ENCODE measurements at places on chromosomes 6 and 20. TPM values are rescaled to one million over a fixed set of nuclear protein-coding genes. Genes with fewer than 3 reads are reported as not detected.

- DNase-seq: no peak
Observed at GRCh38 chr6:162671580-162672165, 55.9 kb downstream of the PRKN start.

The HACE1 gene
- total RNA-seq: 48.5 TPM

GRCh38 chr20:23049201-23050075 is at the start of gene THBD:
Gene THBD, minus strand, starts transcription at chr20:23049672. Its CDS starts 168 bp downstream, at chr20:23049504.
- peak; percentile 41 for DNase-seq

DNA sequence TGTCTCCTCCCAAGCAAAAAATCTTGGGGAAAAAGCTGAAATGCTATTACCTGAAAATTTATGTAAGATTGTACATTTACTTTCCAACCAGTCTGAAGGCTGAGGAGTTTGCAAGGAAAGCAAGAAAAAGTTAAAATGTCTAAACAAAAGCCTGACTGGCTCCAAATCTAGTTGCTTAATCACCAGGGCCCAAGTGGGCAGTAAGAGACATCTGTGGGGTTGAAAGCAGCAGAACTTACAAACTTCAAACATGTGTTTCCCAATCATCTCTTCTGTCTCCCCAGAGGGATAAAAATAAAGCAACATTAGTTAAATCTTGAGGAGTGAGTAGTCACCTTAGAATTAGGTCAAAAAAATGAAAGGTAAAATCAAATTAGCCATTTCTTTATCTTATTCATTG is 98.6 kb downstream of the OGFRL1 start:
- DNase-seq: no peak

DNA sequence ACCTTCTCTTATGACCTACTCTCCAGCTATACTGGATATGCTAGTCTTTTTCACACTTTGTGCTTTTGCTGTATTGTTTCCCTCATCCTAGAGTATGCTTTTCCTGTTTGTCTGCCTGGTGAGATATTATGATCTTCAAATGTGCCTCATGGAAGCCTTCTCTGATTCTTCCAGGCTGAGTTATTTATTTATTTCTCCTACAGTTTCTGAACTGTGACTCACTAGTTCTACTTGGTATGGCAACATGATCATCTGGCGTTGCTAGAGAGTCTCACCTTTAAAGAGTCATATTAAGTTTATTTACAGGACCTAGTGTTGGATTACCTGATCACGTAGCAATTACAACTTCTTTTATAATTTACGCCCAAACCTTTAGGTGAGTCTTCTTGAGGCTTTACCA is 81.2 kb upstream of the HDAC2 start:
- no peak for DNase-seq

The FBXL4 gene
- 24.9 TPM for total RNA-seq

- DNase-seq: no peak
Observed at GRCh38 chr6:148364056-148364824, 21.6 kb downstream of the SASH1 start.

DNA sequence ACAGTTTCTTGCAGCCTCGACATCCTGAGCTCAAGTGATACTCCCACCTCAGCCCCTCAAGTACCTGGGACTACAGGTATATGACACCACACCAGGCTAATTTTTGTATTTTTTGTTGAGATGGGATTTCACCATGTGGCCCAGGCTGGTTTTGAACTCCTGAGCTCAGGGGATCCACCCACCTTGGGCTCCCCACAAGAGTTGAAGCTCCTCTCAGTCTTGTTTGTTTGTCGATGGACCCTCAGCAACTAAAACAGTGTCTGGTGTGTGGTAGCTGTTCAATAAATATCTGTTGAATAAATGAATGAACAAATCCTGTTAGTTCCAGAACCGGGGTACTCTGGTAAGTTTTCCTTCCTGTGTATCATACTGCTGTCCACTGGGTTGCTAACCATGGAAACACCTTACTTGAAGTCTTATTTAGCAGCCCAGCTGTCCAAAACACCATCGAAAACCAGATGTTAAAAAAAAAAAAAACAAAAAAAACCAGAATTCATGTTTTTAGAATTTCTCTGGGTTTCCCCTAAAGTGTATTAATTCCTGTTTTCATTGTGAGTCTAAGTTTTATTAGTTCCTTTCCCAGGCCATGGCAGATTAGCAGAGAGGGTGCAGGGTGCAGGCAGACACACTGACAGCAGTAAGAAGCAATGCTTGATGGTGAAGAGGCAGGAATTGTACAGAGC is 7.8 kb upstream of the EZR start:
- DNase-seq: no peak

The SLC2A10 gene
- 3.7 TPM for total RNA-seq

The MTCH1 gene
- 152 TPM for total RNA-seq

DNA sequence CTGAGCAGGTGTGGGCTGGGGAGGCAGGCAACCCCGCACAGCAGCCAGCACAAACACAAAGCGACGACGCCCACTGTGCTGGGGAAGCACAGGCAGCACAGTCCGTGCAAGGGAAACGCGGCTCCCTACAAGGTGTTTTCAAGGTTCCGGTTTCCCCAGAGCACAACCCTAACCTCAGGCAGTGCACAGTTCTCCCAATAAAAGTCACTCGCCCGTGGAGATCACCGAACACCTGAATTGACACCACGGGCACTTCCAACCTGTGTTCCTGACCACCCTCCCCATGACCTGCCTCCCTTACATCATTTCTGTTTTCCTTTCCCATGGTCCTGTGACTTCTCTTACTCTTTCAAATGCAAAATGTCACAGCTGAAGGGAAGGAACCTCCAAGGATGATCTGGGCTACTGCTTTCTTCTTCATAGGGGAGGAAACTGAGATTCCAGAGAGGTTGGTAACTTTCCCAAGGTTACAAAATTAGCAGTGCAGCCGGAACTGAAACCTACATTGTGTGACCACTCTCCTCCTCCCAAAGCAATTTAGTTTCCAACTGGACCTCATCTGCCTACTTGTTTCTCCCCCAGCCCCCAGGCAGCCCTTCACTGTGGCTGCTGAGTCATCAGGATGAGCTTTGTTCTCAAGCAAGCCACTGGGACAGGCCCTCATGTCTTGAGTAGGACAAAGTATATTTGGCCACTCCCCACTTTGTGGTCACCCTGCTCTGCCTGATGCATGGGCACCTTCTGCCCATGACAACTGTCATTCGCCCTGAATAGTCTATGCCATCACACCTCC is 125.3 kb downstream of the ATXN1 start:
- no peak for DNase-seq

The NTSR1 gene
- 4.9 TPM for total RNA-seq

GRCh38 chr20:32999603-33000250 is 4.5 kb downstream of the SUN5 start:
- no peak for DNase-seq

- DNase-seq: peak; percentile 60
Observed at GRCh38 chr6:73652637-73653570, 888 bp downstream of the SLC17A5 start.

DNA sequence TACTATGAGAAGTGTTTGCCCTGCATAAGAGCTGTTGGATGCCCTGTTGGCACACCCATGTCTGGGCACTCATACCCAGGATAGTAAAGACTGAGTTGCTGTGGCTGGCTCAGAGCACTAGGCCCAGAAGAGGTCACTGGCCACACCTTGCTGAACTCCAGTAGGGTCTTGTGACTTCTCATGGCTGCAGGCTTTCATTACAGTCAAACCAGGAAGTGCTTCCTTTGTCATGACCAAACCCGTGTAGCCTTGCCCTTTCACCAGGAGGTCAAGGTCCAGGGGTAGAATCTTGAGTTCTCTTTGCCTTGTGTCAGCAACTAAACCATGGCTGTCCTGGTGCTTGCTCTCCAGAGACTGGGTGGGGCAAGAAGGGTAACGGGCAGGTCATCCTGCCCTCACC is 49.5 kb downstream of the CD164 start:
- no peak for DNase-seq

DNA sequence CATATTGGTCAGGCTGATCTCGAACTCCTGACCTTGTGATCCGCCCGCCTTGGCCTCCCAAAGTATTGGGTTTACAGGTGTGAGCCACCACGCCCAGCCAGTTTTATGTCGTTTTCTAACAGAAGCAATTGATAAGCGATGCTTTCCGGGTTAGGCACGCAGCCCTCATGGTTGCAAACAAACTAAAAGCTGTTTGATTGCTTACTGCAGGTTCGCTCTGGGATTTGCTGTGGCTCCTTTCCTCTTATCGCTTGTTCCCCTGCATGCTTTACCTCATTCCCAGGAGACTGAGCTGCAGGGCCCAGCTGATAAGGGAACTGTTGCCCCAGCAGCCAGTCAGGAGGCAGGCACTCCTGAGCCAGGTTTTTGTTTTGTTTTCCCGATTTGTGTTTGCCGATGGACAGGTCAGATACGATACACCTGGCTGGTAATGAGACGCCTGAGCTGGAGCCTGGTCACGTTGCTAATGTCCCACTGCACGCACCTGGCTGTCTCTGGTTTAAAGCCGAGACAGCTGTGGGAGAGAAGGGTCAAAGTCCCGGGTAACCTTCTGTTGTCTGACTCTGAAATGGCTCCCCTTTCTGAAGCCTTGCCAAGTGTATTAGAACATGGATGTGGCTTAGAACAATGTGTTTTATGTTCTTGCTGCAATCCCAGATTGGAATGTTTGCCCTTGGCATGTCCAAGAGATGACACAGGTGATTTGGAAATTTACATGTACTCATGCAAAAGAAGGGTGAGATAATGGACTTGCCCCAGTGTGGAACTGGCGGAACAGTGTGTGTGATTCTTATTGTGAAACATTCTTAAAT is 19.9 kb downstream of the DSP start:
- no peak for DNase-seq

DNA sequence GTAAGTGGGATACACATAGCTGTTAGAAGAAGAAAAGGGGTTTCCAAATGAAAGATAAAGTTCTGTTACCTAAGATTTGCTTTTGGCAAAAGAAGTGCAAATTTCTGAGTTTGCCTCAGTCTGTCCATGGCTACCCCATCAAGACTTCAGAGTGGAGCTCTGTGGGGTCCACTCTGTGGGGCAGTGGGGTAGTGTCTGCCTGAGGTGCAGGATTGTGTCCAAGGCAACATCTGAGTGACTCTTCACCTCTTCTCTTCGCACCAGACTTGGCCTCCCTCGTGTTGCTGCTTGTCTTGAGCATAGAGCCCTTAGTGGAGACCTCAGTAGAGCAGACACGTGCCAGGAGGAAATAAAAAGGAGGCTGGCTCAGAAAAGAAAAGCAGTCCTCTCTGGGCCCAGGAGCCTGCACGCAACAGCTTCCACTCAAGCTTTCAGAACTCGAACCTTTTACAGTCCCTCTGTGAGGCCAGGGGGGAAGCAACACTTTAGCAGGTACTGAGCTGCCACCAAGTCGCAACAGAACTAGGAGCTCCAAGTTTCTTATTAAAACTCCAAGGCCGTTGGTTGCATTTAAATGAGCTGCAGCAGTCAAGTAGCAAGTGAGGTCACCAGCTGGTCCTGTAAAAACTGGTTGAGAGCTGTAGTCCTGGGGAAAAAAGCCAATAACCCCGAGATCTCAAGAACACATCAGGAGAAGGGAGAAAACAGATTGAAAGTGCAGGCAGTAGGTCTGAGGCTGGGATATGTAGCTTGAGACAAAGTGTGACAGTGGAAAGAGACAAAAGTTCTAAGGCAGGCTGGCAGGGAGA is 413.5 kb downstream of the CDC5L start:
- no peak for DNase-seq

The SLC17A3 gene
- total RNA-seq: not detected

GRCh38 chr6:139373154-139373927 is 1.1 kb downstream of the CITED2 start:
- peak; percentile 40 for DNase-seq

The HUS1B gene
- total RNA-seq: 0.82 TPM

GRCh38 chr6:11497881-11498280 is 39.7 kb upstream of the TMEM170B start:
- no peak for DNase-seq

- no peak for DNase-seq
Observed at GRCh38 chr6:47064274-47064673, 22.1 kb upstream of the ADGRF1 start.

- no peak for DNase-seq
Observed at GRCh38 chr6:3625149-3625979, 126.1 kb downstream of the PXDC1 start.

Data from frontal cortex (tissue), 4 donors.